ENCODE measurements at places on chromosomes 6 and 20.

- no peak for DNase-seq
These were observed 48.0 kb downstream of the VAPB start for GRCh38 chr20:58436868-58437645.

GRCh38 chr6:37303891-37304503 lies 46.1 kb upstream of the TMEM217 start:
- no peak for DNase-seq

DNA sequence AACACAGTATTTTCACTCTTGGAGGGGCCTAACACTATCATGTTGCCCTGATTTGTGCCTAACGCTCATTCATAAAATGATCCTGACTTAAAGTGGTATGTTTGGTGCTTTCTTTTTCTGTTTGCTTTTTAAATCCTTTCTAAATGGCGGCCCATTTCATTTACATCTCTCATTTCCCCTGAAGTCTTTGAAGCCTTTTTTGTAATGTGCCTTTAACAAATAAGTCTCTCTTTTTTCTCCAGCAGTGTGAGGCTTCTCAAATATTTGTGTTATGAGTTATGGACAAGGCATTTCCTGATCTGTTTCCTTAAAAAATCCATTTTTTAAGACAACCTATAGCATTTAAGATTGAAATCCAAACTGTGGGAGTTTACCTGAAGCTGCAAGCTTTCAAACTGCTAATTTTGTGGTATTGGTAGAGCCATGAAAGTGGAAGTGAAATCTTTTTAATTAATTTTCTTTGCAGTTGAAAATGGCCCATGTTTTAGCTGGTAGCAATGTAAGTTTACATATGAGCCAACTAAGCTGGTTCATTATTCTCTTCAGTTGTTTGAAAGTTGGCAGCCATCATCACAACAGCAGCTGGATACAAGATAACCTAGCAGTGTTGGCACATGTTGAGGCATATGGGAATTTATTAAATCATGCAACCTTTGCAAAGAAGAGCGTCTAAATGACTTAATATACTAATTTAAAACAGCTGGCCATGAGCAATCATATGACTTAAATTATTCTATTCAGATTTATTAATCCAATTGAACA lies 469.7 kb downstream of the CDKAL1 start:
- DNase-seq: no peak

- DNase-seq: peak; percentile 27
These were observed 43.7 kb downstream of the CDC5L start for GRCh38 chr6:44431118-44431725.

DNA sequence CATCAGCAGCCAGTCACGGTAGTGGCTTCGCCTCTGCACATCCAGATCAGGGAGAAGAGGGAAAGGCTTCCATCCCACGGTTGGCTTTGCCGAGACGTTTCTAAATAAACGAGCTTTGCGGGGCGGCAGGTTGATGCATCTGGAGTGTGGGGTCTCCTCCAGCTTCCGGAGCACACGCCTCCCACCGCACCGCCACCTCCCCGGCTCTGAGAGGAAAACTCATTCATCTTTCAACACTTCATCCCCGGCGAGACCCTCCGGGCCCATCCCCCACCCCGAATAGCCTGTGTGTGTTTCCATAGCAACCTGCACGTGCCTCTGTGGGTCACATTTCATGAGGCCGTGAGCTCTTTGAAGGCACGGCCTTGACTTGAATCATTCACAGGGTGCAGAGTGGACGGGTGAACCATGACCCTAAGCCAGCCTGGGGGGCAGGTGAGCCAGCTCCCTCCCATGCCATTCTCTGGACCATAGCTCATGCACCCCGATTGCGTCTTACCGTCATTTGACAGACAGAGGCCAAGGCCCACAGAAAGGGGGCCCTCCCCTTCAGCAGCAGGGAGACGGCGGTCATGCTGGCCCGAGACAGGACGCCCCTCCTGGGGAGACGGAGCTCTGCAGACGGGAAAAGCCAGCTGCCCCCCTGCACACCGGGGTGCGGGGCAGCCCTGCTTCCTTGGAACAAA lies 16.2 kb upstream of the CHRNA4 start:
- DNase-seq: no peak

DNA sequence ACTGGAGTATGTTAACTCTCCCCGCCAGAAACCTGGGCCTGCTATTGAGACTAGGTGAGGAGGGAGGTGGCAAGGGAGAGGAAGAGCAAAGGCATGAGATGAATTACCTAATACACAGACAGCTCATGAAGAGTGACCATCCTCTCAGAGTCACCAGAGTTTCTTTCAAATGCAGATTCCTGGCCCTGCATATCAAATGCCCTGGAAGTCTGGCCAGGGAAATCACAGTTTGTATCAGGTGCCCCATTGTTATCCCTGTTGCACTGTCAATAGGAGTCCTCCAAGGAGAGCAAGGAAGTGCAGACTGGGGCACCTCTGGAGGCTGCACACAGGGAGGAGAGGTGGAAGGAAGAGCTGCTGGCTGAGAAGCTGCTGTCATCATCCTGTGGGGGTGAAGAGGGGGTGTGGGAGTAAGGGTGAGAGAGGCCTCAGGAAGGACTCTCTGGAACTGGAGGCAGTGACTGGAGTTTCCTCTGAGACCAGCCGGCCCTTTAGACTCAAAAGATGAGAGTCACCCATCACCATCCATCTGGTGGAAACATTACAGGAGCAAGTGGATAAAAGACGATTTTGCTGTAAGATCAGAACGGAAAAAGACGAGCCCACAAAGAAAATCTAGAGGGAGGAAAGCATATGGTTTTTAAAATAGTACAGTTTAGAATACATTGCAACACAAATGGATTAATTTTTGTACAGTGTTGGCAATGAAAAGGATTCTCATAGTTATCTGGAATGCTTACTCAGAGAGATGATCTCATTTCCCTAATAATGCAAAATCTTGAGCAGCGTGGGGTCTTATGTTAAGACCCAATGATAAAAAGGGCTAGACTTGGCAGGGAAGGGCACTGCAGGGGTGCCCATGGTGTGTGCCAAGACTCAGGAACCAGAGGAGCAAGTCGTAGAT lies 268.1 kb downstream of the UST start:
- no peak for DNase-seq

GRCh38 chr6:143241111-143241510 lies 180.4 kb downstream of the AIG1 start:
- DNase-seq: no peak

DNA sequence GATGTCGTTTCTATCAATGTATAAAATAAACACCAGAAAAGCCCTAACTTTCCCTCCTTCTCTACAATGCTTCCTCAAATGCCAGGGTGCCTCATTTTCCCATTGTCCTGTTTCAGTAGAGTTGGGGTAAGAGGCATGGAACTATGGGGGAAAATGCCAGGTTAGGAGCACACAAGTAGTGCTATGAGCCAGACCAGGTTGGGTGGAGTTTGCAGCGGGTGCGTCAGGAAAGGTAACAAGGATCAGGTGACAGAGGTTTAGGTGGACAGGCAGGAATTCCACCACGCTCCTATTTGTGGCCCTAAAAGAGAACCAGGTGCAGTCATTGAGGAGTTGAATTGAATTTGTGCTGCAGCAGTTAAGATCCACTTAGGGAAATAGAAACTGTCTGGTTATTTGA lies 36.5 kb downstream of the SYTL3 start:
- DNase-seq: no peak

All from nucleus accumbens (tissue), 56 donors.